ENCODE measurements at places on chromosomes 3 and 15. TPM values are rescaled to one million over a fixed set of nuclear protein-coding genes. Genes with fewer than 3 reads are reported as not detected.

DNA sequence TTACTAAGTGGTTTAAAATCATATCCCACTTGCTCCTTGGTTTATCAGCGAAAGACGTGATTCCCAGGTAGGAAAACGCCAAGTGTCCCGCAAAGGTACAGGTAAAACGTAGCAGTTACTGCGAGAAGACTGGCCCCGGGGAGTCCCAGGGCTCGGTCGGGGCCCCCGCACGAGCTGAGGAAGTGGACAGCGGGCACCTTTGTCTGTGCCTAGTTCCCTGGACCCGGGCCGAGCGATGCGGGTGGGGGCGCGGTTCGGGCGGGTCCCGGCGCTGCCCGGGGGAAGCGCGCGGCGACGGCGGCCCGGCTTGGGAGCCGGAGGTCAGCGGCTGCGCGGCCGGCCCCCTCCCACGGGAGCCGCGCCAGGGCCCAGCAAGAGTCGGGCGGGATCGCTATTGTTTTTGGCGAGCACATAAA is 864 bp upstream of the NEO1 start:
- H3K27ac ChIP-seq, result peak overlapping the region; percentile 99
- no peaks in the 10 kb centered on the region for H3K36me3 ChIP-seq
- H3K4me1 ChIP-seq, result peaks cover 14% of the 10 kb centered on the region

- no peaks in the 10 kb centered on the region for H3K27me3 ChIP-seq
- peaks cover 32% of the 10 kb centered on the region for H3K36me3 ChIP-seq
- no peak overlapping the region for H3K4me3 ChIP-seq
- DNase-seq, result no peak
These were observed 26.2 kb downstream of the HMCES start for GRCh38 chr3:129304962-129305222.

- peaks cover 2% of the 10 kb centered on the region for H3K4me1 ChIP-seq
- no peak overlapping the region for H3K4me3 ChIP-seq
- no peak overlapping the region for H3K27ac ChIP-seq
- H3K36me3 ChIP-seq, result peaks cover 19% of the 10 kb centered on the region
- no peak for DNase-seq
- no peaks in the 10 kb centered on the region for H3K27me3 ChIP-seq
These were observed 14.6 kb downstream of the HDAC11 start for GRCh38 chr3:13494463-13495350.

DNA sequence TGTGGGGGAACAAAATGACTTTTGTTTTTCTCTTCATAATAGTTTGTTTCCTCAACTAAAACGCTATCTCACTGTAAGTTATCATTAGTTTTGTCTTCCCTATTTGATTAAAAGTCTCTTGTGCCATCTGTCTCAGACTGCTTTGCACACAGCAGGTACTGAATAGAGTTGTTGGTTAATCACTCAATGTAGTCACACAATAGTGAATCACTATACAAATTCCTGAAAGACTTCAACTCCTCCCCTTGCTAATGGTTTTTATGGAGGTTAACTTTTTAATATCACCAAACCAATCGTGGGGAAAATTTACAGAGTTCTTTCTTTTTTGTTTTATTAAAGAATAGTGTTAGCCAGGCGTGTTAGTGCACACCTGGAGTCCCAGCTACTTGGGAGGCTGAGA is 2.6 kb upstream of the NGLY1 start:
- no peaks in the 10 kb centered on the region for H3K36me3 ChIP-seq
- no peak overlapping the region for H3K27ac ChIP-seq
- DNase-seq, result no peak
- H3K27me3 ChIP-seq, result no peaks in the 10 kb centered on the region

GRCh38 chr3:33488246-33488645 is 48.0 kb upstream of the UBP1 start:
- no peaks in the 10 kb centered on the region for H3K27me3 ChIP-seq
- no peak for DNase-seq
- no peaks in the 10 kb centered on the region for H3K36me3 ChIP-seq
- no peak overlapping the region for H3K4me3 ChIP-seq
- no peaks in the 10 kb centered on the region for H3K4me1 ChIP-seq

ZNF620 gene
- 7.9 TPM for polyA plus RNA-seq

DNA sequence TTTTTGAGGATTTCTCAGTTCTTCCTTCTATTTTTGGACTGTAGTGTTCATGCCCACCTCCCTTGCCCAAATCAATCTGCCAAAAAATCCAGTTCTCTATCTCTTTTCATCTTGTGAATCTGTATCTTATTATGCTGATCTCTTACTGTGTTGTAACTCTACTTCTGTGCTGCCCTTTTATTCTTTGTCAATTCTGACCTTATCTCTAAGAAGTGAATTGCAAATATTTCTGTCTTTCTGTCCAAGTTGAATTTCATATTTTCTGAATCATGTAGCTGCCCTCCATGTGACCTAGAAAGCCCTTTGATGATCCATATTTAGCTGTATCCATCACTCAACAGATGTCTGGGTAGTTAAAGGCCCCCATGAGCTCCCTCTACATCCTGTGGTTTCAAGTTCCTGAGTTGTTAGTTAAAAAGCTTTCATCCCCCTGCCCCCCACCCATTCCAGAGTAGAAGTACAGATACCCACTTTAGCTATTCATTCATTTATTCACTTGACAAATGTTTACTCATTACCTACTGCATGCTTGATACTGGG is 33.6 kb upstream of the ETV5 start:
- H3K4me1 ChIP-seq, result no peaks in the 10 kb centered on the region
- no peak overlapping the region for H3K27ac ChIP-seq
- H3K36me3 ChIP-seq, result no peaks in the 10 kb centered on the region
- H3K4me3 ChIP-seq, result no peak overlapping the region
- no peak for DNase-seq

DNA sequence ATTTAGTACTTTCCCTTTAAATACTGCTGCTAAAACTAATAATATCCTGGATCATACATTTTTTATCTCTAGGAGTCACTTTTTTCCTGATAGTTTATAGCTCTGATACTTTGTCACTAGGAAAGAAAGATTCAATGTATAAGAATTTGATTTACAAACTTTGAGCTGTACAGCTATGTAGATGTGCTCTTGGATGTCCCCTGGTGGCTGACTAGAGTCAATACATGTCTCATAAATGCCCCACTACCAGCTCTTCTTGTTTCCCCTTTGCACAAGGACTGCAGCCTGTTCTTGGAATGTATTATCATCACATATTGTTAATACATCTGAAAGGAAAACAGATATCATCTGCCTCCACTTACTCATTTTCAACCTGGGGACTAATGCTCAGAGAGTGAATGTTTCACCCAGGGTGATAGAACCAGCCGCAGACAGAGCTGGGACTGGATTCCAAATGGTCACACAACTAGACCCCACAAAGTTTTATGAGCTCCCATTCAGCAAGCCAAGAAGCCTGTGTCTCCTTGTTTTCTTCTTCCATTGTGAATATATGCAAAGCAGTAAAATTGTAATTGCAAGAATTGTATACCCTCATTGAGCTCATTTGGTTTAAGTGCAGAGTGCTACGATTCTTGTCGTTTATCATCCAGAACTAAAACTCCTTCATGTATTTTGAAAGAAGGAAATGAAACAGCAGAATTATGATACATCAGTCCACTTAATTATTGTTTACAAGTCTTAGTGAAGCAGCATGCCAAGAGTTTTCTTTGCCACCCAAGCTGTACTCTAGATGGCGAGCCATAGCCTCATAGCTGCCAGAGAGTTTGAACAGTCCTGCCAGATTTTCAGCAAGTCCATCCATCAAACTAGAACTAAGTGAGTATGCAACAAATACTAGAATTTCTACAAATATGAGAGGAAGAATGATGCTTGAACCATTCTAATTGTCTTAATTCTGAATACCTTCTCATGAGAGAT is 261.6 kb upstream of the LMCD1 start:
- no peaks in the 10 kb centered on the region for H3K4me1 ChIP-seq
- no peaks in the 10 kb centered on the region for H3K36me3 ChIP-seq
- no peaks in the 10 kb centered on the region for H3K27me3 ChIP-seq
- peak; percentile 11 for DNase-seq

GRCh38 chr3:116824208-116824607 is 114.6 kb downstream of the TUSC7 start:
- H3K4me1 ChIP-seq, result no peaks in the 10 kb centered on the region
- H3K4me3 ChIP-seq, result no peak overlapping the region
- DNase-seq, result no peak
- no peaks in the 10 kb centered on the region for H3K36me3 ChIP-seq

DNA sequence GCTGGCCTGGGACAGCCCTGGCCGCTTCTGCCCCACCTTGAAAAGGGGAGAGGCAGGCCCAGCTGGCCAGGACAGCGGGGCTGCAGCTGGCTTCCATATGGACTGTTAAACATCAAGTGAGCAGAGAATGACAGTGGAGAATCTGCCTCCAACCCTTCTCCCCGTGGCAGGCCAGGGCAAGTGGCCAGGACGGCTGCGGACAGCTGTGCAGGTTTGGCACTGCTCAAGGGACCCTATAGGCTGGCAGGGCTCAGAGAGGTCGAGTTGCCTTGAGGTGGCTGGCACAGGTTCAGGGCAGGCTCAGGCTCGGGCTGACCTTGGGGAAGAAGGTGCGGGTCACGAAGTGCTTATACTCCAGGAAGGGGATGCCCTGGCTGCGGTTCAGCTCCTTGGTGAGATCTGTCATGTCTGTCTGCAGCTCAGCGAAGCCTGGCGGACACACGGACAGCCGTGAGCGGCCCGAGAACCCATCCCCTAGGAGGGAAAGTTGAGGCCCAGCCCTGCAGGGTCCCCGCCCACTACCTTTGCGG is 24.3 kb downstream of the H1-8 start:
- peaks cover 15% of the 10 kb centered on the region for H3K36me3 ChIP-seq
- DNase-seq, result no peak
- H3K4me1 ChIP-seq, result no peaks in the 10 kb centered on the region

PPARG gene
- 10.4 TPM for polyA plus RNA-seq

IMPG2 gene
- 0.57 TPM for polyA plus RNA-seq

CAV3 gene
- polyA plus RNA-seq, result 0.61 TPM

- no peak for DNase-seq
- no peaks in the 10 kb centered on the region for H3K4me1 ChIP-seq
- H3K27me3 ChIP-seq, result no peaks in the 10 kb centered on the region
- H3K27ac ChIP-seq, result no peak overlapping the region
These were observed 46.2 kb downstream of the C3orf38 start for GRCh38 chr3:88195951-88196434.

DNA sequence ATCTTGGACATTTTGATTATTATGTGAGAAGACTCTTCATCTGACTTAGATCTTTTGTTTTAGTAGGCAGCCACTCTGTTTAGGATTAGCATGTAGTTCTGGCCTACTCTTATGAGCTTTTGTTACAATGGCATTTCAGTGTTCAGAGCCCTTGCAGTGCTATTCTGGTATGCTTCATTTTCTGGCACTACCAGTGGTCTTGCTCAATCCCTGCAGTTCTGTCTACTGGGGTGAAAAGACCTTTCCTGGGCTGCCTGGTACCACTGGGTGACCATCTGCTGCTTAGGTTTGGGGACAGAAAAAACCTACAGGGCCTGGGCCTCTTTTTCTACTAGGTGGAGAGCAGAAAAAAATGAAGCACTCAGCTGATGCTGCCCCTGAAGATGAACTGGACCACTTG is 42.5 kb downstream of the IL16 start:
- H3K27me3 ChIP-seq, result no peaks in the 10 kb centered on the region
- H3K4me3 ChIP-seq, result no peak overlapping the region
- no peaks in the 10 kb centered on the region for H3K36me3 ChIP-seq
- H3K4me1 ChIP-seq, result no peaks in the 10 kb centered on the region
- no peak overlapping the region for H3K27ac ChIP-seq

DNA sequence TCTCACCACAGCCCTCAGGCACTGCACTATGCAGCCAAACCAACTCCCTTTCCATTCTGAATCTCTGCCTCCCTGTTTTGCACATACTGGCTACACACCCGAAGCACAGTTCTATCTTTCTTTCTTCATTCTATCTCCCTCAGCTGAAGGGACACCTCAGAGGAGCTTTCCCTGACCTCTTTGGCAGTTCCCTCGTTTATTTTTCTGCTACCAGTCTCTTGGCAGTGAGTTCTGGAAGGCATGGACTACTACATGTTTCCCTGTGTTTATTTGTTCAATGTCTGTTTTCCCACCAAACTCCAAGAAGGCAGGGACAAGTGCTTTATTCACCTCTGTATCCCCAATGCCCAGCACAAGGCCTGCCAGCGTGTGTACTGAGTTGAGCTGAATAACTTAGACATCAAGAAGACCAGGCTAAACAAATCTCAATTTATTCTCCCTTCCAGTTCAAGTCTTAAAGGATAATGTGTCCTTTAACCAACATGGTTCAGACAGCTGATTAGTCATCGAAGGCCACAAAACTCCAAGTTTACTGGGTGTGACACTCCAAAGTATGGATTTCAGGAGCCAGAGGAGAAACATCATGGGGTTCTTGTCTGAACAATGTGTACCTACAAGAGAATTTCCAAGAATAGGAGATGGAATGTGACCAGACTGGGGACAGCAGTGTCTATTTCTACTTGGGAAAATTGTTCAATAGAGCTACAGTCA is 260.1 kb upstream of the CTNNB1 start:
- H3K4me1 ChIP-seq, result peaks cover 20% of the 10 kb centered on the region
- no peak overlapping the region for H3K4me3 ChIP-seq
- DNase-seq, result peak; percentile 25
- H3K36me3 ChIP-seq, result no peaks in the 10 kb centered on the region
- H3K27ac ChIP-seq, result peak overlapping the region; percentile 61
- H3K27me3 ChIP-seq, result no peaks in the 10 kb centered on the region

- H3K4me1 ChIP-seq, result no peaks in the 10 kb centered on the region
- H3K36me3 ChIP-seq, result no peaks in the 10 kb centered on the region
- H3K27me3 ChIP-seq, result no peaks in the 10 kb centered on the region
- no peak overlapping the region for H3K27ac ChIP-seq
- no peak overlapping the region for H3K4me3 ChIP-seq
These were observed 264.9 kb downstream of the MEX3B start for GRCh38 chr15:81780966-81781365.

SERPINI1 gene
- polyA plus RNA-seq, result 4.7 TPM

GRCh38 chr3:3532508-3532907 is 266.7 kb upstream of the LRRN1 start:
- no peaks in the 10 kb centered on the region for H3K36me3 ChIP-seq
- DNase-seq, result no peak
- no peak overlapping the region for H3K4me3 ChIP-seq
- no peak overlapping the region for H3K27ac ChIP-seq
- no peaks in the 10 kb centered on the region for H3K4me1 ChIP-seq

MST1R gene
- 49.8 TPM for polyA plus RNA-seq

DNA sequence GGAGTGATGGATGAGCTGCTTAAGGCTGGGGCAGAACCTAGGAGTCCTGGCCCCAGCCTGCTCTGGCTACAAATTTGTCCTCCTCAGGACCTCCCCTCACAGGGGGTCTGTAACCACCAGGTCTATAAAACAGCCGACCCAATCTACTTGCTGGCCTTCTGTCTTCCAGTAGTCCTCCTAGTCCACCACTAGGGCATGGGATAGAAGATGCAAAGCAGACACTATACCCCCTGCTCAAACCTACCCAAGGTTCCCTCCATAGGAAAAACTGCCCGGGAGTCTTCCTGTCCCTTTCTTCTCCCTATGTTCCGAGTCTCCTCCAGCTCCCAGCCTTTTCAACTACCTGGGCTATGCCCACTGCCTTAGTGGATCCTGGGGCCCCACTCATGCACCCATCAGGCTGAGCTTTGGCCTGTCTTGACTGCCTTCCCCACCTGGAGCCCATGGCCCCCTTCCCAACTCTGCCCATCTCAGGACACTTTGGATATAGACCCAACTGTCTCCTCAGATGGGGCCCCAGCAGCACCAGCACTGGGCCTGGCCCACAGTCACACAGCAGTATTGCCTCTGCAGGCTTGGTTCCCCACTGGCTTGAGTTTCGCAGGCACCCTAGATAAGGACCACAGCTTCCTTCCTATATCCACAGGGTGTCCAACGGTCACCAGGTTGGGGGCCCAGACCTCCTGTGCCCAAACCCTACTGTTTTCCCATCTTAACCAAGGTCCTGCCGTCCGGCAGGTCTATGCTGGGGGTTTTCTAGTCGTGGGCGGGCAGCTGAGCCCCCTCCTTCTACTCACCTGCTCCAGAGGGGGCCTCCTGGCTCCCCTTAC is 1.1 kb downstream of the HYAL3 start:
- no peak for DNase-seq
- H3K36me3 ChIP-seq, result no peaks in the 10 kb centered on the region
- H3K27ac ChIP-seq, result peak overlapping the region; percentile 81

RTP1 gene
- 0.12 TPM for polyA plus RNA-seq
